Activated naive CD8-positive, alpha-beta T cell treated with anti-CD3 and anti-CD28 coated beads, Interleukin-2, amount 50 U/mL, for 16 hours (primary cell): ENCODE measurements at places on chromosomes 7 and 10.

DNA sequence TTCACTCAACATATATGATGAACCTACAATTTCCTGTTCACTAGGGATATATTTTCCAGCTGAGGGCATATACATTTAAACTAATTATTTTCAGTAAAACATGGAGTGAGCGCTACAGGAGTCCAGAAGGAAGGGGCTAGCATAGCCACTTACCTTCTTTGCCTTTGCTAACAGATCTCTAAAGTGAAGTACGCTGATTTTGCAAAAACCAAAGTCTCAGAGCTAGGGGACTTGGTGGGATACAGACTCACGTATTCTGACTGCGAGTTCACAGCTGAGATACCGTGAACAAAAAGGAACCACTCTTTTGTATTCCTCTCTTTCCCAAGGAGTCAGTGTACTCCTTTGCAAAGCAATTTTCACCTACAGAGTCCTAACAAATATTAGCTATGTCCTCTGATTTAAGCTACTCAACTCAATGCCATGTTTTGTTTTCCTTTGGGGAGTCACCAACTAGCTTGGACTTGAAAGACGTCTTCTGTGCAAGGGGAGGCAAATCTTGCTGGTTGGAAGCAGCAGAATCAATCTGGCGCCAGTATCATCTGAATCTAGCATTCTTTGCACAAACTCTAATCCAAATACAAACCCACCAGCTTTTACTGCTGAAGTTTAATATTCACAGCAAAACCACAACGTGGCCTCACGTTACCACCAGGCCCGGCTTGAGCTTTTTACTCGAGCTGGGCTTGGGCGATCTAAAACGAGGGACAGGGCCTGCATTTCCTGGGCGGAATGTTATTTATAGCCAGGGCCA, 657 bp downstream of the CDNF start:
- DNase-seq: no peak

GRCh38 chr7:2512713-2513112, 6.9 kb upstream of the LFNG start:
- DNase-seq: no peak

DNA sequence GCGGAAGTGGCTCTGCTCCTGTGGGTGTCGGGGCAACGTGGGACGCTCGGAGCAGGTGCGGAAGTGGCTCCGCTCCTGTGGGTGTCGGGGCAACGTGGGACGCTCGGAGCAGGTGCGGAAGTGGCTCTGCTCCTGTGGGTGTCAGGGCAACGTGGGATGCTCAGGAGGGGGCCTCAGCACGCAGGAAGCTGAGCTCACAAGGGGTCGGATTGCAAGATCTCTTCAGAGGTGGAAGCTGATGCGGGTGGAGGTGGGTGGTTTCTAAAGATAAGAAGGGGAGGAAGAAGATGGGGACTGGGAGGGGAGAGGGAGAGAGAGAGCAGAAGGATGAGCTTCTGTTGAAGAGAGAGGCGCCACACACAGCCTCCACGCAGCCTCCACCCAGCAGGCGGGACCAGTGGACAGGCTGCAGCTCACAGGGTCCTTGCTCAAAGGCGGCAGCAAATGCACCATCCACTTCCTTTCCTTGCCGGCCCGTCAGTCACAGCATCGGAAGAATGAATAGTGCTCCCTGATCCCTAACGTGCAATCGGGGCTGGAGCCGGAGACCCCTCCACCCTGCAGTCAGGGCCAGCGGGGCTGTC, 78.7 kb downstream of the PTPRN2 start:
- no peak for DNase-seq

GRCh38 chr10:27388761-27389399, 115.2 kb upstream of the RAB18 start:
- no peak for DNase-seq

- no peak for DNase-seq
Observed at GRCh38 chr7:131691454-131692130, 135.2 kb upstream of the PODXL start.

- no peak for DNase-seq
Observed at GRCh38 chr10:95861386-95861785, 46.4 kb upstream of the CC2D2B start.

GRCh38 chr7:12769444-12769843, 82.0 kb downstream of the ARL4A start:
- DNase-seq: no peak

DNA sequence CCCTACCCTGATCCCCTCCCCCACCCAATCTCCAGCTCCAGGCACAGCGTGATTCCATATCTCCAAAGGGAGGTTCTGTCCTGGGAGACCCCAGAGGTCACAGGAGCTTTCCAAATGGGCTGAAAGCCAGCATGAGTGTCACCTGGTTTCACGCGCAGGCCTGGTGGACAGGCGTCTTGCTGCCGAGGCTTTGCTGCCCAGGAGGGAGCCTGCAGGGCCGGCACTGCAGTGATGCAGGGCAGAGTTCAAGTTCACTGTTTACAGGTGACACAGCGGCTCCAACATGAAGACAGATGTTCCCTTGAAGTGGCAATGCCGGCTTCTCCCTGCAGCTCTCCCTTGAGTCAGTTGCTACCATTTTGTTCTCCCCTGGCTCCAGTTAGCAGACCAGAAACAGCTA, 104.3 kb downstream of the TCERG1L start:
- no peak for DNase-seq

GRCh38 chr7:6477318-6477660, 29.5 kb upstream of the DAGLB start:
- no peak for DNase-seq

DNA sequence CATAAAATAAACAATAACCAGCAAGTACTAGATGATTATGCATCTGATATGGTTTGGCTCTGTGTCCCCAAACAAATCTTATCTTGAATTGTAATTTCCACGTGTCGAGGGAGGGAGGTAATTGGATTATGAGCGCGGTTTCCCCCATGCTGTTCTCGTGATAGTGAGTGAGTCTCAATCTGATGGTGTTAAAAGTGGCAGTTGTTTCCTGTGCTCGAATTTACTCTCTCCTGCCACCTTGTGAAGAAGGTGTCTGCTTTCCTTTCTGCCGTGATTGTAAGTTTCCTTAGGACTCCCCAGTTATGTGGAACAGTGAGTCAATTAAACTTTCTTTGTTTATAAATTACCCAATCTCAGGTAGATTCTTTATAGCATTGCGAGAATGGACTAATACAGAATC, 15.1 kb downstream of the CNTNAP2 start:
- no peak for DNase-seq

DNA sequence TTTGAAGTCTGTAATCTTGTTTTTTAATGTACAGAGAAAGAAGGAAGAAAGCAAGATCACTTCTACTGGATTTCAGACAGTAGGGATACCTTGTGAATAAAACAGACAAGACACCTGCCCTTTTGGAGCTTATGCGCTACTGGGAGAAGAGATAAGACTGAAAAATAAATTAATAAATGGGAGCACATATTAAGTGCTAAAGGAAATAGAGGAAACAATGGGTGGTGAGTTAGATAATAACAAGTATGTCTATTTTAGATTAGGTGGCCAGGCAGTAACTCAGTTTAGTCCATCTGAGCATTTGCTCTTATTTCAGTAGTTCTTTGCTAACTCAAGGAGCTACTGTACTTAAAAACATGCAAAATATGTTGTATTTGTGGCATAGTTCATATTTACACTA, 15.9 kb downstream of the MIOS start:
- no peak for DNase-seq

DNA sequence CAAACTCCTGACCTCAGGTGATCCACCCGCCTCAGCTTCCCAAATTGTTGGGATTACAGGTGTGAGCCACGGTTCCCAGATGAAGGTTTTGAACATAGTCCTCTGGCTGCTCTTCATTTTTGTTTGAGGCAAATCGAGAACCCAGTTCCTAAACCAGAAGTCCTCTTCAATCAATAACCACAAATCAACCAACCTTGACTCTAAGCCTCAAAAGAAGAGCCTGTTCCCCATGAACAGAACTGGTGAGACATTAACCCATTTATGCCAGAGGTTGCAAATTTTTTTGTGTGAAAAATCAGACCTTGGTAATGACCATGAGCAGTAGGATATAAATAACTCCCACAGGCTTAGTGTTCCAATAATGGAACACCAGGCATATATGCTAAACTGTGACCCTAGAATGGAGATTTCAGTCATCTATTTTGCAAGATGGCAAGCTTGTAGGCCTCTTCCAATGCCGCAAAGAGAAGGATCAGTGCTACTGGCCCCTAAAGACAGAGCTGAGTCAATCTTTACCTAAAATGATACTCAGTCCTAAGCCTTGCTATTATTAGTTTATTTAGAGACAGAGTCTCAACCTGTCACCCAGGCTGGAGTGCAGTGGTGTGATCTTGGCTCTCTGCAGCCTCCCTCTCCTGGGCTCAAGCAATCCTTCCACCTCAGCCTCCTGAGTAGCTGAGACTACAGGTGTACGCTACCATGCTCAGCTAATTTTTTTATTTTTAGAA, 15.9 kb downstream of the KPNA7 start:
- DNase-seq: no peak

DNA sequence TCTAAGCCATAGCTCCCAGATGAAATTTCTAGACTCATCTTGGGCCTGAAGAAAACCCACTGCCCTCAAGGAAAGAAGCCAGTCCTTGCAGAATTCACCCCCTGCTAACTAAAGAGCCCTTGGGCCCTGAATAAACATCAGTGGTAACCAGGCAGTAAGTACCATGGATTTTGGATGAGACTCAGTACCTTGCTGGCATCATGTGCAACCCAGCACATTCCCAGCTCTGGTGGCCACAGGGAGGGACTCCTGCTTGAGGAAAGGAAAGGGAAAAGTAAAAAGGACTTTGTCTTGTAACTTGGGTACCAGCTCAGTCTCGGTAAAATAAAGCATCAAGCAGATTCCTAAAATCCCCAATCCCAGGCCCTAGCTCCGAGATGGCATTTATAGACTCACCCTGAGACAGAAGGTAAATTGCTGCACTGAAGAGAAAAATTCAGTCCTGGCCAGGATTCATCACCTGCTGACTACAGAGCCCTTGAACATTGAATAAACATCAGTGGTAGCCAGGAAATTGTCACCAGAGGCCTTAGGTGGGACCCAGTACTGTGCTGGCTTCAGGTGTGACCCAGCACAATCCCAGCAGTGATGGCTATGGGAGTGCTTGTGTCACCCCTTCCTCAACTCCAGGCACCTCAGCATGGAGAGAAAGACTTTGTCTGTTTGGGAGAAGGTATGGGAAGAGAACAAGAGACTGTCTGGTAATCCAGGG, 31.2 kb upstream of the SFTPD start:
- no peak for DNase-seq

DNA sequence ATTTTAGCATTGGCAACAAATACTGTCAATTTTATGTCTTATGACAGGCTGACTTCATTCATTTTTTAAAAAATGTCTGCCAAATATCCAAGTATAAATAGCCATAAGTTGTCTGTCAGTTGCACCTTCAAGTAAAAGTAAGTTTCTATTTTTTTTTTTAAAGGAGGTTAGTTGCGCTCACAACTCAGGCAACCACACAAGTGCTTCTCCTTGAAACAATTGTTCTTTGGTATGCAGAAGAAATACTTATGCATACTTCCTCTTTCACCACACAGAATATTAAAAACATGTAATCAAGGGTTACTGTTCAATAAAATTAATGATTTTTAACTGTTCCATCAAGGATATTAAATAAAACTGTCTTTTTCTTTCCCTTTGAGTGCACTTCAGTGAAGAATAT, 97.9 kb downstream of the RTKN2 start:
- no peak for DNase-seq

GRCh38 chr10:49740346-49741107, 21.6 kb downstream of the OGDHL start:
- DNase-seq: no peak

- DNase-seq: peak; percentile 15
Observed at GRCh38 chr7:17234398-17235031, 63.9 kb upstream of the AHR start.

DNA sequence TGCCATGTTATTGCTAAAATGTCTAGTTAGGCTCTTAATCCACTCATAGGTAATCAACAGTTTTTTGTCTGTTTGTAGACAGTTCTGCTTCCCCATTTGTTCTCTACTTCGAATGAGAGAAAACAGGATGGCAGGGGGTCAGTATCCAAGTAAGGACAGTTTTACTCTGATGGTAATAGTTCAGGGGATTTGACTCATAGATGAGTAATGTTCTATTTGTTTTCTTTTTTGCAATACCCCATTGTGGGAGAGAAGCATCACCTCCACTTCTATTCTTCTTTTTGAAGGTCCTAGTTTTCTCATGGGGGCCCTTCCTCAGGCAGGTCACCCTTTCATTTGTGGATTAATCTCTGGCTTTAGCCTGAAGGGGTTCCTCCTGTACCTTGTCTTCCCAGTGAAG, 13.9 kb downstream of the PCLO start:
- DNase-seq: no peak
